ENCODE measurements at places on chromosomes 7 and 10. TPM values are rescaled to one million over a fixed set of nuclear protein-coding genes. Genes with fewer than 3 reads are reported as not detected.

PRLHR gene
- total RNA-seq, result 2.4 TPM

DNA sequence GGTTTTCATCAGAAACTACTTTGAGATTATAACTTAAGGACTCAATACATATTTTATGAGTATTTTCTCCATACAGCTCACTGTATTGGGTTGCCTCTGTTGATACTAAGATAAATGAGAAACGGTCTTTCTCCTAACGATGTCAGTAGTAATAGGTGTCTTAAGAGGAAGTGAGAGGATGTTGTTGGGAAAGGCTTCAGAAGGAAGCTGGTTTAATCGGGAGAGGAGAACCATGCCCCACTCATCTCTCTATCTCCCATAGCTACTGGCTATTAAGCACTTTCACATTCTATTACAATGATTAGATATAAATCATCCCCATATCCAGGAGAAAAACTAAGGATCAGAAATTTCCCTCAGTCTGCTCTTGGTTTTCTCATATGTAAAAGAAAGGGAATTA is 2.0 kb downstream of the CLEC5A start:
- no peak overlapping the region for H3K27ac ChIP-seq
- no peaks in the 10 kb centered on the region for H3K36me3 ChIP-seq
- H3K4me3 ChIP-seq, result no peak overlapping the region
- no peak for DNase-seq

DNA sequence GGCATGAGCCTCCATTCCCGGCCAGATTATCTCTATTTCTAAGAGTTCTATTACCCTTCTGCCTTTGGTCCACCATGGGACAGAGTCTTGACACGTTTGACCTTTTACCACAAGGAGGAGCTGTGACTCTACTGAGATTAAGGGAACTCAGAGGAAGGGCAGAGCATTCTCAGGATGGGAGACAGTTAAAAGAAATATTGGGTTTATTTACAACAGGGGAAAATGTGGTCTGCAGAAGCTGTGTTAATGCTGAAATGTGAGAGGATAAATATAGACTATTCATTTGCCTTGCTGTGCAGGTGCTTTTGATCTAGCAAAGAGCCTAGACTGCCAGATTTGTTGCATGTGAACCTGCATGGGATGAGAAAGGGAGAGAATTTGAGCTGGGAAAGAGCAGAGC is 45.8 kb upstream of the PRSS58 start:
- DNase-seq, result no peak
- no peaks in the 10 kb centered on the region for H3K4me1 ChIP-seq
- no peak overlapping the region for H3K4me3 ChIP-seq
- no peaks in the 10 kb centered on the region for H3K36me3 ChIP-seq
- no peaks in the 10 kb centered on the region for H3K27me3 ChIP-seq

DNA sequence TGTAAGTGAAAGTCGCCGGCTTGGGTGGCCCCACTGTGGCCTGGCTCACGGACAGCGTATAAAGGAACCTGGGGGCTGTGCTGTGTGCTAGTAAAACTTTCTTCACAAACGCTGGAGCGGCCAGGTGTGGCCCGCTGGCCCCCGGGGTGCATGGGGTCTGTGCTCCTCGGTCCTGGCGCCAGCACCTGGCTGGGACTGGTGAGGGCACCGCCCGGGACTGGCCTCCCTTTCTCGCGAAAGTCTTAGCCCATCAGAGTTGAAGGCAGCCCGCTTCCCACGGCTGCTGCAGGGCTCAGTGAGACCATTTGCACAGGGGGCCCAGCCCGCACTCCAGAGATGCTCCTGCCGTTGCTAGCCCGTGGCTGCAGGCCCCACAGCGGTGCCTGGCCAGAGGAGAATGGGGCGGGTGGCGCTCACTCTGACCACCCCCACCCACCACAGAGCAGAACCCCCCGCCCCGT is 5.8 kb downstream of the PWWP2B start:
- no peaks in the 10 kb centered on the region for H3K27me3 ChIP-seq
- H3K27ac ChIP-seq, result no peak overlapping the region
- no peaks in the 10 kb centered on the region for H3K36me3 ChIP-seq
- peaks cover 30% of the 10 kb centered on the region for H3K4me1 ChIP-seq
- no peak overlapping the region for H3K4me3 ChIP-seq

- H3K36me3 ChIP-seq, result no peaks in the 10 kb centered on the region
- no peak for DNase-seq
- H3K27ac ChIP-seq, result no peak overlapping the region
- H3K27me3 ChIP-seq, result no peaks in the 10 kb centered on the region
- H3K4me1 ChIP-seq, result no peaks in the 10 kb centered on the region
These were observed 7.6 kb upstream of the ADAMTS14 start for GRCh38 chr10:70664702-70665195.

Data from uterus (tissue), 4 donors.